ENCODE measurements at places on chromosomes 7 and 10. TPM values are rescaled to one million over a fixed set of nuclear protein-coding genes. Genes with fewer than 3 reads are reported as not detected.

The FRG2B gene
- not detected for total RNA-seq

- no peak overlapping the region for H3K27ac ChIP-seq
- H3K27me3 ChIP-seq = no peaks in the 10 kb centered on the region
- no peaks in the 10 kb centered on the region for H3K4me1 ChIP-seq
- no peak overlapping the region for H3K4me3 ChIP-seq
Observed at GRCh38 chr10:76015245-76015644, 583.8 kb downstream of the LRMDA start.

GRCh38 chr10:4281190-4281825 is 496.3 kb upstream of the KLF6 start:
- no peaks in the 10 kb centered on the region for H3K36me3 ChIP-seq
- H3K27me3 ChIP-seq = no peaks in the 10 kb centered on the region
- H3K4me3 ChIP-seq = no peak overlapping the region

DNA sequence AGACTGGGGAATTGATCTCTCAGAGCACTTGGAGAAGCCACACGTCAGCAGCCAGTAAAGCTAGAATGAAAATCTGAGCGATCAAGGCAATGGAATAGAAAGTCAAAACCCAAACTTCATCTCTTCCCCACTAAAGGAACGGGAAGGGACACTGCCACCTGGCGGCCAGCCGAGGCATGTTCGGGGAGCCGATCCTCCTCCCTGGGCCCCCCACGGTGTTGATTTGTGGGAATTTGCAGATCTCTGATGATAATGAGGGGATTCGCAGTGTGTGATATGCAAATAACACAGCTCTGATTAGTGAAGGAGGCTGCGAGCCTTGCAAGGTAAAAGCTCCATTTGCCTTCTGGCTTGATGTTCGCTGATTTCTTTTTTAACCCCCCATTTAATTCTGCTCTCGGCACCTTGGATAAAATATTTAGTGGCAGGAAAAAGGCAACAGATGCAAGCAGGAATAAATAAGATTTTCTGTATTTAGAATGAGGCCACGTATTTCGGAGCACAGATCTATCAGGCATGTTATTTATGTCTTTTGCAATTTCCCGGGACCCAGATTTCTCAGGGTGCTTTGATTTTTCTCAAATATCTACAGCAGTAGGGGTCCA is 258.6 kb downstream of the PAXIP1 start:
- H3K36me3 ChIP-seq = no peaks in the 10 kb centered on the region
- H3K27me3 ChIP-seq = no peaks in the 10 kb centered on the region
- no peaks in the 10 kb centered on the region for H3K4me1 ChIP-seq
- peak; percentile 15 for DNase-seq
- no peak overlapping the region for H3K27ac ChIP-seq

Data from body of pancreas (tissue), 4 donors.